Urothelium cell line (cell line): ENCODE measurements at places on chromosomes 4 and X.

GRCh38 chrX:97367125-97367524, 483.4 kb downstream of the RPA4 start:
- DNase-seq = no peak

DNA sequence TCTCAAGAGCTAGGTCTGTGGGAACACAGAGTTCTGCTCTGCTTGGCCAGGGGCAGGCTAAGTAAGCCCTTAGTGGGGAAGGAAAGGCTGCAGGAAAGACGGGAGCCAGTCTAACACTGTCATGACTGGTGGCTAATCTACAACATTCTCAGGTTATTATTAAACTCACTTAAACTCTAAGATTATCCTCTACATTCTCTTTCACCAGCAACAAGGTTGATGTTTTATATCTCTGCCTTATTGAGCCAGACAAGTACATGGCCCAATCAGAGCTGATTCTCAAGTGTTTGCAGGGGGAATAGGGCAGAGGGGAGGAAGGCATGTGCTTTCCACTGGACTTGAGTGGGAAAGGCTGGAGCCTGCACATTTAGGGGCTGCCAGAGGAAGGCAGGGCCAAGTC, 50.9 kb upstream of the FAM241A start:
- DNase-seq = no peak

GRCh38 chr4:101155368-101155767, 192.0 kb downstream of the PPP3CA start:
- peak; percentile 14 for DNase-seq

GRCh38 chr4:77699731-77700210, 94.2 kb downstream of the CXCL13 start:
- peak; percentile 57 for DNase-seq

- no peak for DNase-seq
Observed at GRCh38 chr4:23860919-23861318, 28.9 kb downstream of the PPARGC1A start.

GRCh38 chrX:12741416-12741815, 49.8 kb upstream of the PRPS2 start:
- DNase-seq = no peak

DNA sequence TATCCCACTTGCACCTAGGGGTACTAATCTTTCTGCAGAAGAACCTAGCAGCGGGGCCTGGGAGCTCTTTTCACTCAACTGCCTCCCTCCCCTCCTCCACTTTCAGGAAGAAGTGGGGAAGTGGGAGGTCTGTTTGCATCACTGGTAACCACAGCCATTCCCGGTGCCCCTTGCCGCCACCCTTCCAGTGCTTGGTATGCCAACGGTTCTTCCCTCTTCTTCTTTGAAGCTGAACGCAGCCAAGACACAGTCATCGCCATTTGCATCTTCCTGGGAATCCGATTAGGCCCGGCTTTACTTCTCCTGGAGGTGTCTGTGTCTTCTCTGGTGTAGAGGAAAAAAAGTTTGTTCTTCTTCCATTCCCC, 47.2 kb upstream of the RBPJ start:
- DNase-seq = no peak
